ENCODE measurements at places on chromosomes 4 and X. TPM values are rescaled to one million over a fixed set of nuclear protein-coding genes. Genes with fewer than 3 reads are reported as not detected.
A peak's percentile ranks its signal among the peaks of the same experiment; 100 is the strongest.

- peak within 1 kb of the TSS; percentile 95 for H3K27ac ChIP-seq
- DNase-seq = peak; percentile 69
- no peaks in the 10 kb centered on the region for H3K27me3 ChIP-seq
- peak within 1 kb of the TSS; percentile 92 for H3K4me3 ChIP-seq
- peaks cover 25% of the 10 kb centered on the region for H3K4me1 ChIP-seq
These were observed at the start of gene PRKX for GRCh38 chrX:3713225-3713936. PRKX (minus strand) TSS chrX:3713649; CDS start chrX:3713253, 396 bp downstream.

GRCh38 chrX:13939741-13940597 lies 89.7 kb downstream of the GEMIN8 start:
- H3K27ac ChIP-seq = no peak overlapping the region
- H3K4me1 ChIP-seq = no peaks in the 10 kb centered on the region
- DNase-seq = no peak
- H3K27me3 ChIP-seq = peaks cover 30% of the 10 kb centered on the region
- H3K36me3 ChIP-seq = no peaks in the 10 kb centered on the region
- H3K4me3 ChIP-seq = no peak overlapping the region

The GAK gene
- total RNA-seq = 163 TPM

DNA sequence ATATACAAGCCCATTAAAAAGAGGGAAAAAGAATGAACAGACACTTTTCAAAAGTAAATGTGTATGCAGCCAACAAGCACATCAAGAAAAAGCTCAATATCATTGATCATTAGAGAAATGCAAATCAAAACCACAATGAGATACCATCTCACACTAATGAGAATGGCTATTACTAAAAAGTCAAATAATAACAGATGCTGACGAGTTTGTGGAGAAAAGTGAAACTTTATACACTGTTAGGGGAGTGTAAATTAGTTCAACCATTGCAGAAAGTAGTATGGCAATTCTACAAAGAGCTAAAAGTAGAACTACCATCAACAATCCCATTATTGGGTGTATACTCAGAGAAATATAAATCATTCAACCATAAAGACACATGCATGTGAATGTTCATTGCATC lies 203.0 kb downstream of the ARAP2 start:
- no peaks in the 10 kb centered on the region for H3K27me3 ChIP-seq
- H3K4me1 ChIP-seq = no peaks in the 10 kb centered on the region
- no peak overlapping the region for H3K27ac ChIP-seq
- no peak for DNase-seq

DNA sequence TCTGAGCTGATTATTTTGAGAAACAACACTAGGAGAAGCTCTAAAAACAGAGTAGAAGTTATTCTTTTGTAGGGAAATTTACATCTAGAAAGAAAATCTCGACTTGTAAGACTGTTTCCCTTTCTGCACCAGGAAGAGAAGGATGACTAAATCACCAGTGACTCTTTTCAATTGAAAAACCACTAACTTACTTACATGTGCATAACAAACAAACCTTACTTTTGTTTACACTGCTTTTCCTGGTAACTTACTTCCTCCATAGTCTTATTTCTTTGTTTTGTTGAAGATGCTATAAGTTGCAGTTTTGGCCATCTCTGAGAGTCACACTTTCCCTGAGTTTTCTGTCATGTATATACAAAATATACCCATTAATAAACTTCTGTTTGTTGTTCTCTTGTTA lies 293.6 kb upstream of the FAT4 start:
- H3K4me3 ChIP-seq = no peak overlapping the region
- no peaks in the 10 kb centered on the region for H3K27me3 ChIP-seq
- no peaks in the 10 kb centered on the region for H3K36me3 ChIP-seq
- no peaks in the 10 kb centered on the region for H3K4me1 ChIP-seq
- no peak for DNase-seq

DNA sequence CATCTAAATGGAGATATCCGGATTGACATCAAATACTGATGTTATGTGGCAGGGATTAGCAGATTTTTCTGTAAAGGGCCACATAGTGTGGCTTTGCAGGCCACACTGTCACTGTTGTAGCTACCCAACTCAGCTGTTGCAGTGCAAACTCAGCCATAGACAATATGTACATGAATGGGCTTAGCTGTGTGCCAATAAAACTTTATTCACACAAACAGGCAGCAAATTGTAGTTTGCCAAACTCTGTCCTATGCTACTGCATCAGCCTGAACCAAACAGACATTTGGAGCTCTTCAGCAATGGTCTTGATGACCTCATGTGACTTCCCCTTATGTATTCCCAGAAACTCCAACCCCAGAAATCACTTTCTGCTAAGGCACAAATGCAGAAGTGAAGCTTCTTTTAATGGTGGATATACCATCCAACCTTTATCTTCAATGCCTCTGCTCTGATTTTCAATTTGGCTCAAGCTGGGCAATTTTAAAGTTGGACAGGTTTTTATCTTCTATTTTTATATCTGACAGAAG lies 18.4 kb upstream of the TRPC5OS start:
- H3K4me1 ChIP-seq = no peaks in the 10 kb centered on the region
- no peak overlapping the region for H3K27ac ChIP-seq
- H3K36me3 ChIP-seq = no peaks in the 10 kb centered on the region
- no peaks in the 10 kb centered on the region for H3K27me3 ChIP-seq

GRCh38 chrX:153361781-153362397 lies 27.9 kb downstream of the ZNF275 start:
- H3K27me3 ChIP-seq = no peaks in the 10 kb centered on the region
- no peak overlapping the region for H3K27ac ChIP-seq
- H3K36me3 ChIP-seq = peaks cover 12% of the 10 kb centered on the region
- no peak for DNase-seq

The RGN gene
- not detected for total RNA-seq

The TRIM75 gene
- not detected for total RNA-seq
